ENCODE measurements at places on chromosomes 2 and 18. TPM values are rescaled to one million over a fixed set of nuclear protein-coding genes. Genes with fewer than 3 reads are reported as not detected.
A peak's percentile ranks its signal among the peaks of the same experiment; 100 is the strongest.

DNA sequence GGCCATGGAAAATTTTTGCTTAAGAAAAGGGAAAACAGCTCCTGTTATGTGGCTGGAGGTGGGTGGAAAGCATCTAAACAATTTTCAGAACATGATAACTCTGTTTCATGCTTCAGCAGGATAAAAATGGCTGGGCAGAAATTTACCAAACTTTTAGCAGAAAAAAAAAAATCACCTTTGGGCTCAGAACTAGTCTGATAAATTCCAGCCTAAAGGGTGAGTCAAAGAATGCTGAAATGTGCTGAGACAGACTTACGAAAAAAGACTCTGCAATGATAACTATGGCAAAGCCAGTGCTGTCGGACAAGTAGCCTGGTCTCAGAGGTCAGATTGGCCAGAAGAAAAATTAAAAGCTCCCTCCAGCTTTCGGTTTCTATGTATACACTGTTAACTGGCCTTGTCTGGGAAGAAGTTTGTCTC lies 123.6 kb downstream of the LRATD1 start:
- peak; percentile 3 for DNase-seq

DNA sequence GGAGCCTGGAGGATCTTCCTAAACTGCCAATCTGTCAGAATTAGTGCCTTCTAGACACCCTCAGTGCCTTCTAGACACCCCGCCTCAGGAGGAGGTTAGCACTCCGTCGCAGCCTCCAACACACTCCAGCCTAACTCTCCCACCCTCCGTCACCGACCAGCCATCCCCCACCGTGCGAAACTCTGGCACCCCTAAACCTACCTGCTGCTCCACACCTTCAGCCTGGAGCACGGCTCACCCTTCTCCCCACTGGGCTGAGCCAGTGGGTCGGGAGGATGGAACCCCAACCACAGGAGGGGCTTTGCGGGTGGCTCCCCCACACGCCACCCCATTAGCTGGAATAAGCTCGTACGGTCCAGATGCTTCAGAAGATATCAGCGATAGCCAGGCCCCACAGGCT lies 468.9 kb upstream of the HS6ST1 start:
- DNase-seq, result no peak

- DNase-seq, result no peak
These were observed 118.5 kb upstream of the CDCA7 start for GRCh38 chr2:173235947-173236803.

- DNase-seq, result no peak
These were observed 554 bp downstream of the PFN4 start for GRCh38 chr2:24122366-24123194.

DNA sequence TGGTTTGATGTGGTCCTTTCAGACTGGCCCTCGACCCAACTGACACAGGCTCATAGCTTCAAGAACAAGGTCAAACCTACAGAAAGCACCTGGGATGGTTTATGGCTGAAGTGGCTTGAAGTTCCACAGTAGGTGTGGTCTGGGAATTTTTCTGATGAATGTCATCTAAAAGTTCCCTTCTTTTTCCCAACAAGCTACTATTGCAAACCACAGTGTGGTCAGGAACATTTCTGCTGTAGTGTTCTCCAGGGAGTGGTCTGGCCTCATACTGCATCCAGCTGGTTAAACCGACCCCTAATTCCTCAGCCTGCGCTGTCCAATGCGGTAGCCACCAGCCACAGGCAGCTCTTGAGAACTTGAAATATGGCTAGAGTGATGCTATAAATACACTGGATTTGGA lies 92.7 kb downstream of the FAM124B start:
- no peak for DNase-seq

DNA sequence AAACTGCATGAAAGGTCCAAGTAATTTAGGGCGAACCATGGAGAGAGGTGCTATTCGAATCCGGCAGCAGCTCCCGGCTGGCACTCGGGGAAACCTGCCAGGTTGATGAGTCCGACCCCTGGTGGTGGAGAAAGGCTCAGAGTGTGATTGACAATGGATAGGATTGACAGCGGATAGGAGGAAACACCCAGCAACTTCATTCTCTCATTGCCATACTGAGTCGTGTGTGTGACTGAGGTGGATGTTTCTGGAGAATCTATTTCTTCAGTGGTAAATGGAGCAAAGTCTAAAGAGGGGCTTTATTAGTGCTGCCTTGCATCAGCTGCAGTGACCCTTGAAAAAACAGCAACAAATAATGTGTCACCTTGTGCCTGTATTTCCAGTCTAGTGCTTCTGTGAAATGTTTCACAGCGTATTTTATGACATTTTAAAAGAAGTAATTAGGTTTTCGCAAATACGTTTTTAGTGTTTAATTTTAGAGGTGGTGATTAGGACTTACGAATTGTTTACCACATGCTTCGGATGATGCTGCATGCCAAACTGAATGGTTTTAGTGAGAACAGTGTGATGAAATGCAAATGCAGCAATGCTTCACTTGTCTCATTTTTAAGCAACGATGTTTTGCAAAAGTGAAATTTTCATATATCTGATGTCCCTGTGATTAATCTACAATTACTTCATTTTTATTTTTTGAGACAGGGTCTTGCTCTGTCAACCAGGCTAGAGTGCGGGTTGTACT lies 102.0 kb downstream of the DCDC2C start:
- no peak for DNase-seq

DNA sequence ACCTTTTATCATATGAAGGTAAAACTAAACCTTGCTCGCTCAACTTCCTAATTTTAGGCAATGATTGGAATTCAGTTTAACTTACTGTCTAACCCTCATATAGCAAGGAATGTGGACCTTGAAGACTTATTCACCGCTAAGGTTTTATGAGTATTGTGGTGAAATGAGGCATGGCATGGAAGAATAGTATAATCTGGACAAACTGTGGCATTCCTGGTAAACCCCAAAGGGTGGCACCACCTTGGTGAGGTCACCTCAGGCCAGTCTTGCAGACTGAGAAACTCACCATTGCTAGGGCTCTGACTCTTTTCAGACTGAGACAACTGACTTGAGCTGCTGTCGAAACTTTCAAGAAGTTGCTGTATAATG lies 51.1 kb upstream of the EHBP1 start:
- DNase-seq, result no peak

- DNase-seq, result no peak
These were observed 36.2 kb downstream of the ZAP70 start for GRCh38 chr2:97749581-97749980.

DNA sequence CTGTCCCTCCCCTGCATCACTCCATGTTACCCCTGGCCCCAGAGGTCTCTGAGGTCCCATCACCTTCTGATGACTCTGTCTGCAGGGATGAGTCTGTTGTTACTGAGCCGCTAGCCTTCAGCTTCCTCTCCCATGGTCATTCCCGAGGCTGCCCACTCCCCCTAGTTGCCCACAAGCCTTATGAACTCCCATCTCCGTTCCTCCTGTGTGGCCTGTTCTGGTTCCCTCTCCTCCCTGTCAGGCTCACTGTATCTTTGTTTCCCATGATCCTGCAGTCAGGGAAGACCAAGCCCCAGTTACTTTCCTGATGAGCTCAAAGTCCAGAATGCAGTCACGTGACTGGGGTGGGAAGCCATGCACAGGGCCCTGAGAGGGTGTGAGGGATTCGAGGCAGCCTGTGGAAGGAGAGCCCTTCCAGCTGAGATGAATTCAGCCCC lies 39.5 kb downstream of the INPP4A start:
- DNase-seq, result no peak

DNA sequence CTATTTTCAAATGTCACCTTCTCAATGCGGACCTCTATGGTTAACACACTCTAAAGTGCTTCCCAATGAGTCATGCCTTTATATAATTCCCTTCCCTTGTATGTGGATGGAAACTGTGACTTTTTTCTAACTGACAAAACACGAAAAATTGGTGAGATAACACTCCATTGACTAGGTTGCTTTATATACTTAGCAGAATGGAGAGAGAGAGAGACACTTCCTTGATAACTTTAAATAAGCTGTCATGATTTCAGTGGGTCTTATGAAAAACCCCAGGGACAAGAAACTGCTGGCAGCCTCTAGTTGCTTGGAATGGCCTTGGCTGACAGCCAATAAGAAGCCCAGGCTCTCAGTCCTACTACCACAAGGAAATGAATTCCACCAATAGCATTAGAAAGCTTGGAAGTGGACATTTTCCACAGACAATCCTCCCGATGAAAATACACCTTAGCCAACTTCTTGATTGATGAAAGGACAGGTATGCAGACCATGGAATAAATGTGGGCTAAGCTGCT lies 322.2 kb downstream of the ZNF804A start:
- no peak for DNase-seq

GRCh38 chr18:55779691-55780585 lies 191.9 kb upstream of the TCF4 start:
- no peak for DNase-seq

- no peak for DNase-seq
These were observed 29.7 kb downstream of the GYPC start for GRCh38 chr2:126685629-126686028.

- no peak for DNase-seq
These were observed 210.4 kb downstream of the TMEM163 start for GRCh38 chr2:134508391-134508790.

GRCh38 chr2:119216994-119217393 lies 6.6 kb upstream of the STEAP3 start:
- no peak for DNase-seq

- DNase-seq, result no peak
These were observed 5.4 kb downstream of the MRO start for GRCh38 chr18:50814395-50814794.

GRCh38 chr18:31149351-31149750 lies 13.3 kb downstream of the DSC1 start:
- no peak for DNase-seq

GRCh38 chr2:28199995-28200679 lies 192.5 kb upstream of the FOSL2 start:
- no peak for DNase-seq

DNA sequence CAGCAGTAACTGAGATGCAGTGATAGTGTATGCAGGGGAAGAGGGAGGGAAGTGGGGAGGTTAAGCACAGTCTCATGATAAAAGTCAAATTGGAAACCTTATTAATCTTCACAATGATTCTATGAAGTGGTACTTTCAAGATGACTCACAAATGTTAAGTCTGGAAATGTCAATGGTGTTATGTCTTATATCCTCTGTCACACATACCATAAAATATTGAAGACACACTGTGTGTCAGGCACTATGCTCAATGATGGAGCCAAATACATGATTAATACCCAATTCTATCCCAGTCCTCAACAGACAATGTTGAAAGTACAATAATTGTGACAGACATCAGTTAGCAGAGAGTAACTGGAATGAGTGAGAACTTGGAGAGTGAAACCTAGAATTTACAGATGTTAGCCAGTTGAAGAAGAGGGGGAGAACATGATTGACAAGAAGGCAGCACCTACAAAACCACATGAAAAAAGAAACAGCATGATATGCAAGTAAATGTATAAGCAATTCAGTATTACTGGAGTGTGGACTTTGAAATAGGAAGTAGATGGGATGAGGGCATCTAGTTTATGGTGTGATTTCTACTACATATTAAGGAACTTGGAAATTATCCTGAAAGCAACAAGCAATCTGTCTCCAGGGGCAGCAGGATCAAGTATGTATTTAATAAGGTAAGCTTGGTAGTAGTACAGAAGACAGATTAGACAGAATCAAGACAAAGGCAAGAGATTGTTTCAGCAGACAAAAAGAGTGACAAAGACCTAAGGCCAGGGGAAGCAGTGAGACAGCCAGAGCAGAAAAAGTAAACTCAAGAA lies 107.6 kb downstream of the STRN start:
- no peak for DNase-seq

DNA sequence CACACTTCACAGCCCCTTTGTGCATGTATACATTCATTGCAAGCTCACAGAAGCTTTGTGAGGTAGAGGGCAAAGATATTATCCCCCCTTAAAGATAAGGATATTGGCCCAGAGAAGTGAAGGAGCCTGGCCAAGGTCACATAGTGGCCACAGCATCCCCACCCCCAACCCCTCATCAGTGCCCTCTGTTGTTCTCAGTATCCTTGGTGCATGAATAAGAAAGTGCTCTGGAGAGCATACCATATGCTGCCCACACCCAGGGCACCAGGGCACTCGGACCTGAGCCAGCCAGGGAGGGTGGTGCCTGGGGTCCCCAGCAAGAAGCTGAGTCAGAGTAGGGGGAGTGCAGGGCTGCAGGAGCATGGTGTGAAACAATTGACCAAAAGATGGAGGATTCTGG lies 3.3 kb downstream of the DYSF start:
- no peak for DNase-seq

DNA sequence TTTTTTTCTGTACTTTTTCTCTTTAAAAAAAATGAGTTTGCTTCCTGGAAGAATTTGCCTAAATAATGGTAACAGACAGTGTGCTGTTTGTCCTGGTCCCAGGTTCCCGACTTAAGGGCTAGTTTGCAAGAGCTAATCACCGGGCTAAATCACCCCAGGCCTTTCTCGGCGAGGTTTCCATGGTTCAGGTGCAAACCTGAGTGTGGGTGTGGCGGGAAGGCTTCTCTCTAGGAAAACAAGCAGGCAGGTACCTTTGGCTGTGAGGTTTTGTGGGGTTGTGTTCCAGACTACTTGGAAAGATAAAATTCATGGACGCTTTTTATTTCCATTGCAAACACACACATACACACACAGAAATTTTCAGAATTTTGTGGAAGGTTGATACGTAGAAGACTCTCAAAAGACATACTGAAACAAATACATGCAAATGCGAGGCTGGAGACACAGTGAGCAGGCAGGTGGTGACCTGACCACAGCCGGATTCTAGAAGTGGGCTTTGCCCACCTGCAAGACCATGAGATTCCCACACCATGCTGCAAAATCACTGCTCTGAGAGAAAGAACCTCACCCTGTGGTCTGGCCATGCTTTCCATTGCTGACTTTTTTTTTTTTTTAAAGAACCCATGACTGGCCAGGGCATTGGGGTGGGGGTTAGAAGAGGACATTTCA lies 815 bp downstream of the CNDP1 start:
- DNase-seq, result no peak

GRCh38 chr18:65761636-65762295 lies 11.0 kb downstream of the CDH7 start:
- DNase-seq, result no peak

The TUBA3E gene
- not detected for polyA plus RNA-seq

The ALPG gene
- not detected for polyA plus RNA-seq

The OR6B2 gene
- not detected for polyA plus RNA-seq

The MFSD2B gene
- polyA plus RNA-seq, result 0.05 TPM

The XDH gene
- polyA plus RNA-seq, result 0.35 TPM

The GCG gene
- 0.27 TPM for polyA plus RNA-seq

The CDCA7 gene
- 11.4 TPM for polyA plus RNA-seq

The SPHKAP gene
- polyA plus RNA-seq, result not detected

The GAD1 gene
- not detected for polyA plus RNA-seq

The MAPK4 gene
- polyA plus RNA-seq, result not detected

The KLHL14 gene
- not detected for polyA plus RNA-seq

The CYBRD1 gene
- 115 TPM for polyA plus RNA-seq

The CAPN14 gene
- 0.09 TPM for polyA plus RNA-seq

Data from AG04450 (cell line).